ENCODE measurements at places on chromosomes 12 and 14. TPM values are rescaled to one million over a fixed set of nuclear protein-coding genes. Genes with fewer than 3 reads are reported as not detected.

Gene ADAM21
- total RNA-seq: not detected

- DNase-seq: no peak
Measured at GRCh38 chr14:100025111-100025510, 40.1 kb upstream of the EVL start.

Gene IFNG-AS1
- total RNA-seq: 0.16 TPM

DNA sequence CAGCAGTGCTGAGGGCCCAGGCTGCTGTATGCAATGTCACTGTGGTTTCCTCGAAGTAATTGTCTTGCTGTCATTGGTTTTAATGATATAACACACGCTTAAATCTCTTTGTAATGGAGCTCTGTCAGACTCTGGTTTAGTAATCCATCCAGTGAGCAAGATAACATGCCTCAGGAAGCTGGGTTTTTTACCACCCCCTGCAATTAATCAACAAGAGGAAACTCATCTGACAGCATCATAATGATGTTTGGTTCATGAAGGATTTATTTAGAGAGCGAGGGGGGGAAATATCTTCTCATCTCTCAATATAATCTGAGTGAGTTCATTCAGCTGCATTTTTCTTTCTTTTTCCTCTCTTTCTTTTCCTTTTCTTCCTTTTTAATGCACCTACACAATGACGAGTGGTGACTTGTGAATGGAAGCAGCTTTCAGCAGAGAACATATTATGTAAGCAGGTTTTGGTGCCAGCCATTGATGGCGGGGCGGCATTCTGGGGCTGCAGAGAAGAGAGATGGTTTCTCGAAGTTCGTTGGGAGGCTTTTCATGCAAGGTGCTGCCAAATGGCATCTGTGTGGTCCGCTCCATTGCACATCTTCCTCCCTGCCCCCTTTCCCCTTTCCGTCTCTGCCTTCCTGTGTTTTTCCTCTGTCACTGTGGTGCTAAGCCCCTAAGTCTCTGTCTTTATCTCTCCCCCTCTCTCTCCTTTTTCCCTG is 6.7 kb downstream of the RPH3A start:
- no peak for DNase-seq

Gene HOXC12
- total RNA-seq: not detected

DNA sequence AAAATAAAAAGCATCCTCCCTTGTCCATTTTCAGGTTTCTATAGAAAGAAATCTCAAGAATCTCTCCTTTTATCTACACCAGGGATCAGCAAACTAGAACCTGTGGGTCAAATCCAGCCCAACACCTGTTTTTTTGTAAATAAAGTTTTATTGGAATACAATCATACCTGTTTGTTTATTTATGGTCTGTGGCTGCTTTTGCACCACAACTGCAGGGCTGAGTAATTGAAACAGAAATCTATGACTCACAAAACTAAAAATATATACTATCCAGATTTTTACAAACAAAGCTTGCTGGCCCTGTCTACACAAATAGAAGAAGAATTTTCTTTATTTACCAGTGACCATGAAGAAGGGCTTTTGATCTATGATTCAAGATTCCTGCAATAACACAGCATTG is 95.1 kb upstream of the COCH start:
- DNase-seq: no peak

- DNase-seq: no peak
Measured at GRCh38 chr12:114190971-114191370, 215.0 kb downstream of the TBX5 start.

DNA sequence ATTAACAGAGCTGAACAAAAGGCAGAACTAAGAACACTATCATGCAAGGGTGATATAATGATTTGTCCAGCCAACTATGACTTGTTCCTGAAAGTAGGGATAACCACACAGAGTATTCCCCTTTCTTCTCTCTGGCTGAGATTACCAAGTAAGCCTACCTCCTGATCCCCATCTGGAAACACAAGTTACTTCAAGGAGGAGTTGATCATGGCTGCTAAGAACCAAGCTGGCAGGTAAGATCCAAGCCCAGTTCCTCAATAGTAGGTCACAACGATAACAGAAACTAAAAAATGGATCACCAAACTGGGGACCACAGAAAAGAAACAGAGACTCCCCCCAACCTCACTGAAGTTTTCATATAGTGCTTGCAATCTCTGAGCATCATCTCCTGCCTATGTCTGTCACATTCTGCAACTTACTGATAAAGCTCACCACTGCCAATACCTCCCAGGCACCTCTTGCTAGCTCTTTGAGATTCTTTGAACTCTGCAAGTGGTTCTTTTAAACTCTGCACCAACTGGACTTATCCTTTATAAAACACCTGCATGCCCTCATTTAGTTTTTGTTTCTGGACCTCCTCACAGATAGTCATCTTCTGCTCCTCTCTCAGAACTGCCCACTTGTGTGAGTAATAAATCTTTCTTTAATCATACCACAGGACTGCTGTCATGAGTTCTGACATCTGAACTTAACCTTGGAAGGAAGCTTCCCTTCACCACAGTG is 76.6 kb downstream of the LRP6 start:
- no peak for DNase-seq

GRCh38 chr12:132657004-132657727 is 30.0 kb downstream of the POLE start:
- no peak for DNase-seq

- DNase-seq: no peak
Measured at GRCh38 chr14:94601884-94602391, 10.3 kb upstream of the SERPINA3 start.

DNA sequence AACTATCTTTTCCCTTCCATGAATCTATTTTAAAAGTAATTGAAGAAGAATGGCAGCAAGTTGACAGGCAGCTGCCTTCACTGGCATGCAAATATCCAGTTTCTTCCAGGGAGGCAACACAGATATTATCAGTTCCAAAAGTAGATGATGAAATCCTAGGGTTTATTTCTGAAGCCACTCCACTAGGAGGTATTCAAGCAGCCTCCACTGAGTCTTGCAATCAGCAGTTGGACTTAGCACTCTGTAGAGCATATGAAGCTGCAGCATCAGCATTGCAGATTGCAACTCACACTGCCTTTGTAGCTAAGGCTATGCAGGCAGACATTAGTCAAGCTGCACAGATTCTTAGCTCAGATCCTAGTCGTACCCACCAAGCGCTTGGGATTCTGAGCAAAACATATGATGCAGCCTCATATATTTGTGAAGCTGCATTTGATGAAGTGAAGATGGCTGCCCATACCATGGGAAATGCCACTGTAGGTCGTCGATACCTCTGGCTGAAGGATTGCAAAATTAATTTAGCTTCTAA is 18.4 kb downstream of the TMPO start:
- no peak for DNase-seq

- no peak for DNase-seq
Measured at GRCh38 chr14:32606301-32606700, 277.2 kb downstream of the AKAP6 start.

GRCh38 chr14:35533357-35534207 is at the start of gene INSM2:
INSM2 (plus strand) TSS chr14:35534164; CDS start chr14:35534253, 89 bp downstream.
- no peak for DNase-seq

DNA sequence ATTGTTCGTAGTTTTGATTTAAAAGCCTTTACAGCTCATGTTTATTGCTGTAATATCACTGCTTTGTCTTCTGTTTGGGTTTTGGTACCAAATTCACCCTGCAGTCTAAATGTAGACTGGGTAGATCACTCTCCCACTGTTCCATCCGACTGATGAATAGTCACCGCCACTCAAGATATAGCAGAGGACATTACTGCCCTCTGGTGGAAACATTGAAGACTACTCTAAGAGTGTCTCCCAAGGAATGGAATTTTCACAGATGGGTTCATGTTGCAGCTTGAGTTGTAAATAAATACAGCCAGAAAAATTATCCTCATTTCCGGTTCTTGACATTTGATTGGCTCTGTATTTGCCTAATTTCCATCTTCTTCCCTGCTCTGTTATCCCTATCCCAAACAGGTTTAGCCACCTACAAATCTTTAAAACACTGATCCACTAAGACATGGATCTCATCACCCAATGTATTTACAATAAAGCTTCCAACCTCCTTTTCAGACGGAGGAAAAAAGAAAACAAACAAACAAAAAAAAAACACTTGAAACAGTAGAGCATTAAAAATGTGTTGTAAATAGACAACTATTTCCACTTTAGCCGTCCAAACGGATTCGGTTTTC is 198.3 kb upstream of the CPNE8 start:
- DNase-seq: no peak

- no peak for DNase-seq
Measured at GRCh38 chr12:84822525-84822924, 90.1 kb downstream of the SLC6A15 start.

GRCh38 chr12:57483466-57483865 is 3.8 kb upstream of the ARHGAP9 start:
- no peak for DNase-seq

DNA sequence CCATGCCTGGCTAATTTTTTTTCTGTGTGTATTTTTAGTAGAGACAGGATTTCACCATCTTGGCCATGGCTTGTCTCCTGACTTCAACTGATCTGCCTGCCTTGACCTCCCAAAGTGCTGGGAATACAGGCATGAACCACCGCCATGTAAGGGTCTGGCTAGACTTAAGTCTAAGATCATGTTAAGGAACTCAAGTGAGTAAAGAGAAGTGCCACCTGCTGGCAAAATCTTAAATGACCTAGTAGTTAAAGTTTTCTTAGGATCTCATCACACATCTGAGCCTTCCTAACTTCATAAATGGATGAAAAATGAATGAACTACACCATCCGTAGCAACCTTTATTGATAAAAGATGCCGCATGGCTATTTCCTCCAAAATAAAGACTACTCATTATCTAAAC is 1.7 kb upstream of the C12orf56 start:
- no peak for DNase-seq

Gene BRAP
- 17.4 TPM for total RNA-seq

GRCh38 chr12:47017041-47017713 is 62.2 kb upstream of the PCED1B start:
- DNase-seq: no peak

Gene HCAR3
- 4.8 TPM for total RNA-seq

GRCh38 chr14:59871166-59871495 is 555 bp upstream of the RTN1 start:
- DNase-seq: no peak

Gene CEP170B
- 10.1 TPM for total RNA-seq

- no peak for DNase-seq
Measured at GRCh38 chr14:33524244-33524643, 426.6 kb downstream of the EGLN3 start.

- no peak for DNase-seq
Measured at GRCh38 chr12:41140117-41140516, 48.0 kb upstream of the PDZRN4 start.

DNA sequence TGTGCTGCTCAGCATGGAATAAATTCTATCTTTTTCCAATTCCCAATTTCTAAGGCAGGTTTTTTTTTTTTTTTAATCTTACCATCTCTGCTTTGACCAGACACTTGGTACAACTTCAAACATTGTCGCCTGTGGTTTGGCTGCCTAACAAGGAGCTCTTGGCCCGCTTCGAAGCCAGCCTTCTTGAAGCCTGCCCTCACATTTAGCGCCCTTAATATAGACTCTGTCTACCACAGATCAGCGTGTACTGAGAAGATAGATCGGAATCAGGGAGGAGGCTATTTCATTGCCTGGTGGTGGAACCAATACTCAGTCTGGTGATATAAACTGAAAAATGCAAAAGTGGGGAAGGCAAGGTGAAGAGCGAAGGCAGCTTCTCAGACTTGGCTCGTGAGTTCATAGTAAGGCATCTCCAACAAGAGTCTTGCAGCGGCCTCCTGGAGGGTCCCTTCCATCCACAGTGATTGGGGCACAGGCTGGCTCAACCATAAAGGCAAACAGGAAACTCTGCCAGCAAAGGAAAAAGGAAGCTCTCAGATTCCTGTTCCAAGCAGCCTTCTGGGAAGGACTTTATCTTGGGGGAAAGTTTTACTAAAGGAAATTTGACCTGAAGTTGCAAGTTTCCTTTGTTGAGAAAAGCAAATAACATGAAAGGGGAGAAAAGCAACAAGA is 103.2 kb upstream of the BCL2L14 start:
- peak; percentile 62 for DNase-seq

- DNase-seq: no peak
Measured at GRCh38 chr14:80315681-80316080, 104.4 kb upstream of the DIO2 start.

GRCh38 chr14:68564826-68565759 is 227.8 kb downstream of the ZFP36L1 start:
- peak; percentile 48 for DNase-seq

DNA sequence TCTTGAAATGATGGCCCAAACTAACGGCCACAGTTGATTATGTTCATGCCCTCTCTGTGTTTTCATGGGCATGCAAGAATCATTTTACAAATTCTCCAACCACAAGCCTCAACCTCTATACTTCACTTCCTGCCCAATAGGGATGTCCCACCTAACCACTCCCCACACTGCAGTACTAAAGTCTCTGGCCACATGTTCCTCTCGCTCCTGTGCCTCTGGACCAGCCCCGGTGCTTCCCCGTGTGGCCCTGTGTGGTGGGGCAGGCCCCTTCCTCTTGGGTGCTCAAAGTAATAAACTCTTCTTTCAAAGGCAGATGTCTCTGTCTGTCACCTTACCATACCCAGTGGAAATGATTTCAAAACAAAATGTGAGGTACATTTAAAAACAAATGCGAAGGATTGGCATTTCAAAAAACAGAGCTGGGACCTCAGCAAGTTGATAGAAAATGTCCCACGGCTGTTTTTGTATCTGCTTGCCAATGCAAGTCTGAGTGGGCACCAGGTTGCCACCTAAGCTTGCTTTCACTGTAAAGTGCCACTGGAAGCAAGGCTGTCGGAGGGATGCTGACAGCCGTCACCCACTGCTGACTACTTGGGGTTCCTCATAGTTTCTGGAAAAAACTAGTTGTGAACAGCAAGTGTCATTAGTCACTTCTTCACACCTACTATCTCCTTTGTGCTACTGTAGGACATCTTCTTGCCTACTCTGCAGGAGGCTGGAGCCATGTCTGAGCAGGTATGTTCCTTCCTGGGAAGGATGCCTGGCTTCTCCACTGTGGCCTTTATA is 8.2 kb upstream of the SERPINA11 start:
- DNase-seq: peak; percentile 2

Gene CD27
- 2.6 TPM for total RNA-seq

DNA sequence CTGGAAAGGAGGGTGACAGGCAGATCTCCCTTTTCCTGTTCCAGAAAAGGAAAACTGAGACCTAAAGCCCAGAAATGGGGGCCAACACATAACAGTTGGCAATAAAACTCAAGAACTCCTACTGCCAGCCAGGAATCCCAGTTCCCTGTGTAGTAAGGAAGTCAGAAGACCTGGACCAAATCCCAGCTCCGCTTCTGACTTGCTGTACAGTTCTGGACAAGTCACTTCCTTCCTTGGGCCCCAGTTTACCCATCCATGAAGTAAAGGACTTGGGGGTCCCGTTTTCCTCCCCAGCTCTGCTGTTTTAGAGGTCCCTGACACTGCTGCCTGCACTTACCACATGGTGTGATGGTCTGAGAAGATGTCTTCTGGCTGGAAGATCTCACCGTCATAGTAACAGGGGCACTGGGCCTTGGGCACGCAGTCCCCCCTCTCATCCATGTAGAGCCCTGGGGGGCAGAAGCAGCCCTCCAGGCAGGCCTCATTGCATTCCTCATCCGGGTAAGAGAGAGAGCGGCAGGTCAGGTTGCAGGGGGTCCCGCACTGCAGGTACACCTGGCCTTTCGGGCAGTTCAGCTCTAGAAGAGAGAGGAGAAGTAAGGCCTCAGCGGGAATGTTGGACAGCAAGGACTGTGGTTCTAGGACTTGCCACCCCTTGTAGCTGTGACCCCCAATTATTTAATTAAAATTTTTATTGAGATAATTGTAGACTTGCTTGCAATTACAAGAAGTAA is 72.1 kb downstream of the VWF start:
- no peak for DNase-seq
